CD8-positive, alpha-beta memory T cell (primary cell): ENCODE measurements at places on chromosomes 6 and 20. TPM values are rescaled to one million over a fixed set of nuclear protein-coding genes. Genes with fewer than 3 reads are reported as not detected.

DNA sequence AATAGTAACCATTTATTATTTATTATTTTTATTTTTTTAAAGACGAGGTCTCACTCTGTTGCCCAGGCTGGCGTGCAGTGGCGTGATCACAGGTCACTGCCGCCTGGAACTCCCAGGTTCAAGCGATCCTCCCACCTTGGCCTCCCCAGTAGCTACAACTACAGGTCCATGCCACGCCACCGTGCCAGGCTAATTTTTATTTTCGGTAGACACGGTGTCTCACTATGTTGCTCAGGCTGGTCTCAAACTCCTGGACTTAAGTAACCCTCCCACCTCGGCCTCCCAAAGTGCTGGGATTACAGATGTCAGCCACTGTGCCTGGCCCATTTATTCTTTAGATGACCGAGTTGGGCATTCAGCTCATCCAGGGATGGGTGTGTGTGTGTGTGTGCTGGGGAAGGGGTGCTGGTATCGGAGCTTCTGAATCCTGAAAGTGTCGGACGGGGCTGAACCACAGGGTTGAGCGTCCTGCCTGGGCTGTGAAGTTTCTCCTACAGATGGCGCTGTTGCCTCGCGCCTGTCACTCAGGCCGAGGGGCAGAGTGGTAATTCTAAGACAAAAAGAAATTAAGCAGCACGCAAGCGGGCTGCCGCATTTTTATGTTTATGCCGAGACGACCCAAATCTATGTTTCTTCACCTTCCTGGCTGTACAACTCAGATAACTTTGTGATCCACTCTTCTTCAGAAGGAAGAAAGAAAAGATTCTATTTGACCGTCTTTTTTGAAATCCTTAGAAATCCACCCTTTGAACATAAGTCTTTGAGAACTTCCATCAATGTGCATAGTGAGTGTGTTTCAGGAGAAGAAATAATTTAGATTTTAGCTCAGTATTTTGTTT lies 252.8 kb downstream of the CDH26 start:
- peak; percentile 18 for DNase-seq
- no peaks in the 10 kb centered on the region for H3K27me3 ChIP-seq
- no peaks in the 10 kb centered on the region for H3K36me3 ChIP-seq
- H3K4me1 ChIP-seq: no peaks in the 10 kb centered on the region

- no peaks in the 10 kb centered on the region for H3K27me3 ChIP-seq
- H3K4me3 ChIP-seq: no peak overlapping the region
- H3K27ac ChIP-seq: peak overlapping the region; percentile 40
Measured at GRCh38 chr20:31678389-31679356, 41.0 kb downstream of the COX4I2 start.

- H3K36me3 ChIP-seq: no peaks in the 10 kb centered on the region
- no peak overlapping the region for H3K27ac ChIP-seq
- no peak for DNase-seq
- H3K4me1 ChIP-seq: no peaks in the 10 kb centered on the region
Measured at GRCh38 chr20:46226602-46227001, 81.7 kb downstream of the CDH22 start.

MICA gene
- 12.4 TPM for total RNA-seq

HLA-DOA gene
- 6.9 TPM for total RNA-seq

MYLK2 gene
- total RNA-seq: 0.24 TPM
